ENCODE measurements at places on chromosomes 7 and 10.

GRCh38 chr10:12018438-12019282, 23.9 kb downstream of the UPF2 start:
- peak; percentile 65 for DNase-seq

DNA sequence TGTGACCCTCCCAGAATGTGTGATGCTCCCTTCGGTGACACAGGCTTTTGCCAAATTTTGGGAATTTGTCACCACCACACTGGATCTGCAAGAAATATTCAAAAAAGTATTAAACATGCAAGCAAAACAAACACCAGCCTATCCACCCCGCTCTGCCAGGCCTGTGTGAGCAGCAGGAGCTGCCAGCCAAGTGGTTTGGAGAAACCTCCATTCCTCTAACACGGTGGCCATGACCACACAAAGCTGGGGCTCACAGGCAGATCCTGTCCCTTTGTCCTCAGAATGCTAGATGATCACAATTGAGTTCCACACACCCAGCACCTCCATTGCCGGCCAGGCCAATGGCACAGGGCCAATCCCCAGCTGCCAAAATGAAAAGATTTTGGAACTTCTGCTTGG, 261.9 kb upstream of the PPP2R2D start:
- no peak for DNase-seq

DNA sequence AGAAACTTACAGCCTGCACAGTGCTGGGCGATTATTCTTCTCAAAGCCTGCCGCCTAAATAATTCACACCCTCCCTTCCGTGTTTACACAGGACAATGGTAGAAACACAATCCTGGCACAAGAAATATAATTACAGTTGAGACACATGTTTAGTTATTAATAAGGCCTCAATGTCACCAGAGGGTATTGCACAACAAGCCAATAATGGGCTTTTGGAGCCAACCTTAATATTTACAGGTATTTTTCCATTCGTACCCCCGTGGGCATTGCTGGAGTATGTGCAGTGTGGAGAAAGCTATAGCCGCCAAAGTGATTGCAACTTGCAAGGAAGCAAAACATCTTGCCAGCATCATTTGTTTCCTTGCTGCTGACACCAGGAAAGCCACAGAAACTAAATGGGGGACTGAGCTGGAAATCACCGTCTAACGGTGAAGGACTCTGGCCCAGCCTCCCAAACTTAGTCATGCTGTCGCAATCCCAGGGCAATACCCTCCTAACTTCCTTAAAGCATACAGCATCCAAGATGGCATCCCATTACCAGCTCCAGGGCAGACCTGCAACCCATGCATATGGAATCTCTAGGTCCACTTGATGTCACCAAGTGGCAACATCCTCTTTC, 8.6 kb downstream of the CALN1 start:
- DNase-seq = no peak

- no peak for DNase-seq
These were observed 40.1 kb upstream of the PPP1R17 start for GRCh38 chr7:31646942-31647341.

DNA sequence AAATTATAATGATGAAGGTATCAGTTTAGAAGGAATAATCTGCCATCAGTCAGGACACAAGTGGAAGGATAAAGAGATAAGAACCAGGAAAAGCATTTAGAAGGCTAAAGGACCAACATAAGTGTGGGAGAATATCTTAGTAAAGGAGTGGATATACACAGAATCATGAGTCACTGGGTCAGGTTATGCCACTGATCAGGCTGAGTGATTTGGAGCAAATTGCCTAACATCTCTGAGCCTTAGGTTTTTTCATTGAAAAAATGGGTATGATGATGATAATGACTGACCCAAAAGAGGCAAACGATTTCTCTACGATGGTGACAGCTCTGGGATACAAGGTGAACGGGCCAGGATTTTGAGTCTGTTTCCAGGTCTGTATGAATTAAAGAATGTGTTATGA, 2.8 kb upstream of the CUL1 start:
- no peak for DNase-seq

DNA sequence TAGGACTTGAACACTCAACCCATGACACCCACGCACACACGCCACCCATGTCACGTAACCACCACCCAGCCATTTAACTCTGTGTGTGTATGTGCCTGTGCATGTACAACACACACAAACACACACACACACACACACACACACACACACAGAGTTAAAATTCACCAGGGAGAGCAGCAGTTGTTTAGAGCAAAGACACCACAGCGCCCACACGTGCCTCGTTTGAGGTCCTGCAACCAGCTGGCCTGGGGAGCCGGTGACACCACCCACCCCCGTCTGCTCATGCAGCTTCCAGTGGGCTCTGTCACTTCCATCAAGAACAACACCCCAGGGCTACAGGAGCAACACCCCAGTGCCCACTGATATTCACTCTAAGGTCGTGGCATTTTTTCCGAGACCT, 97.4 kb downstream of the ELFN1 start:
- no peak for DNase-seq

GRCh38 chr7:14738086-14738485, 164.5 kb downstream of the DGKB start:
- no peak for DNase-seq

DNA sequence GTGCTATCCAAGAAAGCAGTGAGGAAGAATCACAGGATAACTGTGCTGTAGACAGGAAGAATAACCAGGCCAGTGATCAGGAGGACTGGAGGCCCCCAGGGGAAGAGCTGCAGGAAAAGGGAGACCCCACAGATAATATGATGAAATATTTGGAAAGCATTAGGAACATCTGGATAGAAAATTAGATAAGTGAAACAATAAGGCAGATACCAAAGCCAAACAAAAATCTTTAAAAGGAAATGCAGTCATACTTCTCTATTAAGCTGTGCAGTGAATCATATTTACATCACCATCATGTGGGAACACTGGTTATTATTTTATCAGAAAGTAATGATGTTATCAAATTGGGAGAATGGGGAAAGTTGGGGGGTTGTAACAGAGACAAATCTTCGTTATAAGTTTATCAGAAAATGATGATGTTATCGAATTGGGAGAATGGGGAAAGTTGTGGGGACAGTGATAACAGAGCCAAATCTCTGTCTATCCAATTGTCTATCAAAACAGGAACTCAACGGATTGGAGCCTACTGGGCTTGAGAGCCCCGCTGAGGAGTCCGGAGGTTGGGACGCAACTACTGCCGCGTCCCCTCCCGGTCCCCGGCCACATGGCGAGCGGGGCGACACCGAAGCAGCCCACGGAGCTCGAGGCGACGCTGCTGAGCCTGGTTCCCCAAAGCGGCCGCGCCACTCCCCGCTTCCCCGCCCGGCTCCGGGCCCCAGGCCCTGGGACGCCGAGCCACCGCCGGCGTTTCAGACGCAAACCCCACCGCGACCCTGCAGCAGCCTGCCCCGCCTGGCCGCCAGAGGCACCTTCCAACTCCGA, 14.0 kb upstream of the RALA start:
- DNase-seq = peak; percentile 70
